Adrenal gland (tissue), 19 donors: ENCODE measurements at places on chromosomes 5 and 9.

- peak; percentile 1 for DNase-seq
Observed at GRCh38 chr9:89822996-89823395, 218.2 kb downstream of the GADD45G start.

GRCh38 chr9:14731294-14731981, 8.9 kb upstream of the CER1 start:
- no peak for DNase-seq

GRCh38 chr9:132327537-132327936, 27.2 kb downstream of the SETX start:
- DNase-seq, result no peak

GRCh38 chr9:111076519-111076918, 38.2 kb upstream of the LPAR1 start:
- no peak for DNase-seq

DNA sequence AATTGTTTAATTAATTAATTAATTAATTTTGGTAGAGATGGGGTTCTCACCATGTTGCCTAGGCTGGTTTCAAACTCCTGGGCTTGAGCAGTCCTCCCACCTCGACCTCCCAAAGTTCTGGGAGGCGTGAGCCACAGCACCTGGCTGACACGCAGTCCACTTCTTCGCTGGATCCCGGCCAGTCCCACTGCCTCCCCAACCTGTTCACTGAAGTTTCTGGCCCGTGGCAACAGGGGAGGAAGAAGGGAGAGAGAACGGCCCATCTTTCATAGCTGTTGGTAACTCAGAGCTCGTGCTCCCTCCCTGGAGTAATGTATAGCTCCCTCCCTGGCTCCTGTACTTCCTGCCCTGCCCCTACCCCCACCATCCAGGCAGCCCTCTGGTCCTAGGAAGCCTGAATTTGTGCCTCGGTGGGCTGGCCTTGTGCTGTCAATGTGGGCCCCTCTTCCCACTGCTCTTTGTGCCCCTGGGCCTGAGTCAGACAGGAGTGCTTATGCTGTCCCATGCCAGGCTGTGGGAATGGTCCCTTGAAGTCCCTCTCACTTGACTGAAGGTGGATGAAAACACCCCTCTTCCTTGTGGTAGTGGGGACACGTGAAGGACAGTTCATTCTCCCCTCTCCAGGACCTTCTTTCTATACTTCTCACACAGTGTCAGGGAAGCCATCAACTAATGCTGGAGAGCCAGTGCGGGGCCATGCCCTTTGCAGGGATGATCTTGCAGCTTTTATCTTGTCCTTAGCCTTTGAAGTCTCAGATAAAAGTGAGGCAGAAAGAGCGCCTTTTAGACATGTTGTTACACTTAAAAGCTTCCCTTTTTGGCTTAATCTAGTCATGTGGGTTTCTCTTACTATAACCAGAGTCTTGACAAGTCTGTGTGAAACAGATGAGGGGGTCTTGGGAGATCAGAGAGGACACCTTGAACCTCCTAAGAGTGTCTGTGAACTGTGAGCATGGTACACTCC, 38.1 kb downstream of the ANGPTL2 start:
- no peak for DNase-seq

GRCh38 chr5:178123094-178123965, 7.5 kb upstream of the RMND5B start:
- no peak for DNase-seq

DNA sequence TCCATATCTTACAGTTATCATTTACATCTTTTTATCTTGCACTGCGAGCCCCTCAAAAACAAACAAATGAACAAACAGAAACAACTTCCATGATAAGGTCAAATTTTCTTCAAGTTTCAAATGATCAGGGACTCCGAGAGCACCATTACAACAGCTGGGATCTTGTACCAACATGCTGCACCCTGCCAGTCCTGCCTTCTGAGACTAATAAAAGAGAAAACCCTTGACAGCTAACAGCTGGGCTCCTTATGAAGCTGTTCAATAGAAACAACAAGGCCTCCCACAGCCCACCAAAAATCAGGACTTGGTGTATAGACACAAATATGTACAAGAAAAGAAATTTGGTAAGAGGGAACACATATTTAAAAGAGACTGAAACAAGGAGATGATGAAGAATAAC, 985.3 kb upstream of the DMAC1 start:
- DNase-seq, result no peak

DNA sequence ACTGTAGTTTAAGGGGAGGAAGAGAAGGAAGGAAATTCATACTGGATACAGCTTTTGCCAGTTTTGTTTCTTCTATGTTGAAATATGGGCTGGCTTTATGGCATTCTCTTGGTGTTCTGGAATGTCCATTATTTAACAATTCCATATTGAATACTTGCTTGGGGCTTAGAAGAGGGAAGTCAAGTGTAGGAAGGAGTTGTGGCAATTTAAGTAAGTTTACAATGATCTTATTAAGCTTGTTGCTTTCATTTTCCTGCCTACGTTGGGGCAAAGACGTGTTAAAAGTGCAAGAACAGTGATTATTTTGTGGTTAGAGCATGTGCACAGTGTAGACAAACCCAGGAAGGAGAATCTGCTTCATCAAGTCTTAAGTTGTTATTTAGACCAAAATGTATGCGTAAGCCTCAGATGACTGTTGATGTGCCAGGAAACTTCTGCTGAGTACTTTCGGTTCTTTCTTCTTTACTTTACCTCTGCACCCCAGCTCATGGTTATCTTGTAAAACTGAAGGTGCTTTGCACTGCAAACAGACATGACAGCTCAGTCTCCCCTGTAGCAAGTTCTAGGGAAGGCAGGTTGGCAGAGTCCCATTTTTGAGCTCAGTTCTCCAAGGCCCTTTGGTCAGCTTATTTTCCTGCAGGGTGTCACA, 75.8 kb downstream of the F2RL2 start:
- no peak for DNase-seq

GRCh38 chr5:139275956-139276355, 17.6 kb upstream of the MATR3 start:
- DNase-seq, result no peak

DNA sequence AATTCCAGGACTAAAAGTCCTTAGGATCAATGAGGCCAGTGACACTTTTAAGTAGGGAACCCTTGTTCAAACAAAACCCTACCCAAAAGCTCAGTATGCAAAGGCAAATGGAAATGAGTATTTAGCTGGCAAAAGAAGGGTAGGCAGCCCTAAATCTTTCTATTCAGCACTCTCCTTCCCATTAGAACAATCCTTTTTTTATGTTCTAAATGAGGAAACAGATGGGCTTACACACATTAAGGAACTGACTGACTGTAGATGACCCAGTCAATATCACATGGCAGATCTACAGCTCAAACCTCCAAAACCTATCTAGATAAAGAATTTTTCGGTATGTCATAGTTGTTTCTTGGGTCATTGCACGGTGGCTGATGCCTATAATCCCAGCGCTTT, 7.2 kb downstream of the CSNK1A1 start:
- no peak for DNase-seq

DNA sequence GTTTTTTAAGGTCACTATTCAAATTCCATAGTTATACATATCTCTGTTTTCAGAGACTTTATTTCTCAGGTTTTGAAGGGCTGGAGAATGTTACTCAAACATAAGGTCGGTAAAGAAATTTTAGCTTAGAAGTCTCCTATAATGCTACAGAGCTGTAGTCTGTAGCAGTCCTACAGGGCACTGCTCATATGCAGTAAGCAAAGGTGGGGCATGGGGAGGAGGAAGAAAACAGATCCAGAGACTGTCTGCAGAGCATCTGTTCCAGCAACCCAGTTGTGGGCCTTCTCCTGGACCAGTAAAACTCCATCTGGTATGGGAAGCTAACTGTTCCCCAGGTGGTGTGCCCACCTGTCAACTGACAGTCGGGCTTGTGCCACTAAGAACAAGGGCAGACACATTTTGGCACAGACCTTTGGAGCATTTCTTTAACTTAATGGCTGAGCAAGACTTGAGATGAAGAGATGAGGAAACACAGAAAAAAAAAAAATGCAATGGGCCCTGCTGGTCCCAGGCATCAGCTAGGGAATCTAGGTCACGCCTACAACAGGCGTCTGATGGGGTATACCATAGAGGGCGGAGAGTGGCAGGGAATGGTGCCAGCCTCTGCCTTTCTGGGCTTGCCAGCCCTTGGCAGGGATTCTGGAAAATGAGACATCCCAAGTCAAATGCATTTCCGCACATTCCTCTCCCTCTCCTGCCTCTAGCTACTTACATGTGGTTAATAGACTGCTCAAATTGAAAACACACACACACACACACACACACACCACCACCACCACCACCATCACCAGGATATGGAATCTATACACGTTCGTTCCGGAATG, 218.9 kb downstream of the ARL15 start:
- no peak for DNase-seq
